ENCODE measurements at places on chromosomes 2 and 18. TPM values are rescaled to one million over a fixed set of nuclear protein-coding genes. Genes with fewer than 3 reads are reported as not detected.

The EDAR gene
- not detected for total RNA-seq

The COL3A1 gene
- total RNA-seq, result not detected

The SEC11C gene
- 119 TPM for total RNA-seq

The TUBB6 gene
- 6.5 TPM for total RNA-seq

The OR6B2 gene
- not detected for total RNA-seq

The METTL8 gene
- total RNA-seq, result 13.6 TPM

The SPATA3 gene
- 0.35 TPM for total RNA-seq

The PAX8 gene
- 1.7 TPM for total RNA-seq

The GPR35 gene
- total RNA-seq, result 5.7 TPM

The RGPD3 gene
- total RNA-seq, result 0.05 TPM

The TMEM198 gene
- total RNA-seq, result 1.0 TPM

The TMEM37 gene
- total RNA-seq, result not detected

The MPP4 gene
- not detected for total RNA-seq

The DLX1 gene
- total RNA-seq, result 0.18 TPM

The TNS1 gene
- 3.2 TPM for total RNA-seq

The TP53I3 gene
- 2.9 TPM for total RNA-seq

The LTBP1 gene
- 0.35 TPM for total RNA-seq

The CERKL gene
- not detected for total RNA-seq

The UGT1A1 gene
- not detected for total RNA-seq
